GM12878 (cell line): ENCODE measurements at places on chromosomes 6 and 20. TPM values are rescaled to one million over a fixed set of nuclear protein-coding genes. Genes with fewer than 3 reads are reported as not detected.

Gene NKX2-4
- total RNA-seq = not detected in 2 replicates

Gene CCDC170
- 0.11 TPM in 1 of 2 replicates, not detected in the other for total RNA-seq

Gene SLC22A3
- 0.05 and 0.15 TPM in 2 replicates for total RNA-seq

Gene LINC00237
- not detected in 2 replicates for total RNA-seq

Gene ANKRD66
- total RNA-seq = not detected in 2 replicates

Gene LCA5
- total RNA-seq = 0.26 and 0.27 TPM in 2 replicates

Gene ERVFRD-1
- not detected in 2 replicates for total RNA-seq

Gene IPCEF1
- 4.9 and 6.8 TPM in 2 replicates for total RNA-seq

Gene ADGRG6
- total RNA-seq = 0.13 and 0.29 TPM in 2 replicates

Gene ALDH8A1
- total RNA-seq = 0.66 and 0.97 TPM in 2 replicates

Gene SLC16A10
- 10.6 and 11.0 TPM in 2 replicates for total RNA-seq

Gene SNAI1
- total RNA-seq = 0.33 and 0.43 TPM in 2 replicates
